ENCODE measurements at places on chromosomes 12 and 14. TPM values are rescaled to one million over a fixed set of nuclear protein-coding genes. Genes with fewer than 3 reads are reported as not detected.

- DNase-seq = no peak
- H3K27me3 ChIP-seq = peaks cover 41% of the 10 kb centered on the region
- no peak overlapping the region for H3K27ac ChIP-seq
- no peaks in the 10 kb centered on the region for H3K36me3 ChIP-seq
- H3K4me1 ChIP-seq = no peaks in the 10 kb centered on the region
Measured at GRCh38 chr12:132622437-132623071, 4.0 kb downstream of the P2RX2 start.

- DNase-seq = no peak
- H3K4me1 ChIP-seq = no peaks in the 10 kb centered on the region
- no peak overlapping the region for H3K4me3 ChIP-seq
- H3K27ac ChIP-seq = no peak overlapping the region
- H3K36me3 ChIP-seq = no peaks in the 10 kb centered on the region
- no peaks in the 10 kb centered on the region for H3K27me3 ChIP-seq
Measured at GRCh38 chr12:106431839-106432411, 74.4 kb downstream of the POLR3B start.

- DNase-seq = no peak
- no peaks in the 10 kb centered on the region for H3K4me1 ChIP-seq
- no peaks in the 10 kb centered on the region for H3K27me3 ChIP-seq
- no peaks in the 10 kb centered on the region for H3K36me3 ChIP-seq
Measured at GRCh38 chr12:57674691-57675090, 19.2 kb upstream of the OS9 start.

The ANAPC7 gene
- total RNA-seq = 89.5 TPM

DNA sequence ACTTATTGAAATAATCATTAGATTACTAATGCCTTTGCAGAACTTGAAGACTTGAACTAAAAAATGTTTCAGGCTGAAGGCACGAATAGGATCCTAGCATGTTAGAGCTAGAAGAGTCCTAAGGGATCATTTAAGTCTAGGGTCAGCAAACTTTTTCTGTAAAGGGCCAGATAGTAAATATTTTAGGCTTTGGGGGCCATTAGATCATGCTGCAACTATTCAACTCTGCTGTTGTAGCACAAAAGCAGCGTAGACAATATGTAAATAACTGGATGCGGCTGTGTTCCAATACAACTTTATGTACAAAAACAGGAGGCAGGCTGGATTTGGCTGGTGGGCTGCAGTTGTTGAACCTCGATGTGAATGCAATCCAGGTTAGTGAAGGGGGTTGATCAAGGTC is 221.7 kb downstream of the ATP23 start:
- no peaks in the 10 kb centered on the region for H3K36me3 ChIP-seq
- H3K4me3 ChIP-seq = no peak overlapping the region
- no peak overlapping the region for H3K27ac ChIP-seq
- no peaks in the 10 kb centered on the region for H3K4me1 ChIP-seq

GRCh38 chr12:30964896-30965612 is 38.5 kb downstream of the TSPAN11 start:
- H3K4me1 ChIP-seq = no peaks in the 10 kb centered on the region
- no peak overlapping the region for H3K4me3 ChIP-seq
- no peak for DNase-seq
- no peaks in the 10 kb centered on the region for H3K27me3 ChIP-seq
- no peak overlapping the region for H3K27ac ChIP-seq
- H3K36me3 ChIP-seq = no peaks in the 10 kb centered on the region

DNA sequence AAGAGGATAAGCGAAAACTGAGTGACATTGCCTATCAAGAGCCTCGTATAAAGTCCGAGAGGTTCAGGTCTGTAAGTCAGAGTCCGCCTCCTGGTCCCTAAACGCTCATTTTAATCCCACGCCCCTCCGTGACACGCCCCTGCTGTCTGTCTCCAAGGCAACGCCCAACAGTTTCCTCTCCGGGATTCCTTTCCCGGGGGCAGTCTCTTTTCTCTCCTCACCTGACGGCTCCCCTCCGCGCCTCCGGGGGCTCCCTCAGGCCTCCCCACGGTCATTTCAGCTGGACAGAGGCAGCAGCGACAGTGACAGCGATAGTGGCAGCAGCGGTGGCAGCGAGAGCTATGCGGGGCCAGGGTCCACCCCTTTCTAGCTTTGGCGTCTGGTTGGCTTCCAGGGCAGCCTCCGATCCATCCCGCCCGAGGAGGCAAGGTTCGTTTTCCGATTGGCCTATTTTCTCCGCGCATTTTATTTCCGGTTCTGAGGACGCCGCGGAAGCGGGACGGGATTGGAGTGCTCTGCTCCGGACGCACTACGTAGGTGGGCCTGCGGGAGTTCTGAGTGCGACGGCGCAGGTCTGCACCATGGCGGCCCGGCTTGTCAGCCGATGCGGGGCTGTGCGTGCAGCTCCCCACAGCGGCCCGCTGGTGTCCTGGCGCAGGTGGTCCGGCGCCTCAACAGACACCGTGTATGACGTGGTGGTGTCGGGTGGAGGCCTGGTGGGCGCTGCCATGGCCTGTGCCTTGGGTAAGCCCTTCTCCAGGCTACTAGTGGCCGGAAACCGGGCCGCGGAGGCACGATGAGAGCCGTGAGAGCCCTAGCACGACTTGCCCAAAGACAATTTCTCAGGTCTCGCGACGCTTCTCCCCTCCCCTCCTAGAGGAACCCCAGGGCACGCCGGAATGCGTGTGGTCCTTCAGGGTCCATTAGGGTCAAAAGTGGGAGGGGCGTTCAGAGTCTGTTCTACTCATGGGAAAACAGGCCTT is at the start of the genes COQ6 and FAM161B:
Gene COQ6, plus strand, starts transcription at position 551 of the 983 bp plus-strand sequence. Its CDS starts 31 bp downstream, at position 582.
Gene FAM161B, minus strand, starts transcription at position 343 of the 983 bp plus-strand sequence. Its CDS starts 68 bp downstream, at position 275.
- H3K27me3 ChIP-seq = no peaks in the 10 kb centered on the region
- H3K4me1 ChIP-seq = no peaks in the 10 kb centered on the region
- peak within 1 kb of the TSS; percentile 73 for H3K4me3 ChIP-seq
- H3K36me3 ChIP-seq = no peaks in the 10 kb centered on the region
- peak; percentile 97 for DNase-seq
